Activated naive CD4-positive, alpha-beta T cell treated with anti-CD3 and anti-CD28 coated beads, Interleukin-2, amount 50 U/mL, for 72 hours (primary cell): ENCODE measurements at places on chromosomes 12 and 14.
A peak's percentile ranks its signal among the peaks of the same experiment; 100 is the strongest.

- DNase-seq: no peak
Observed at GRCh38 chr14:68762953-68763764, 29.7 kb downstream of the ZFP36L1 start.

- DNase-seq: no peak
Observed at GRCh38 chr14:34857689-34858449, 17.3 kb downstream of the BAZ1A start.

- DNase-seq: no peak
Observed at GRCh38 chr14:23376482-23377197, at the start of gene CMTM5. TSS of gene CMTM5 (plus strand) at chr14:23377046. CDS start at chr14:23377252, 206 bp downstream.

DNA sequence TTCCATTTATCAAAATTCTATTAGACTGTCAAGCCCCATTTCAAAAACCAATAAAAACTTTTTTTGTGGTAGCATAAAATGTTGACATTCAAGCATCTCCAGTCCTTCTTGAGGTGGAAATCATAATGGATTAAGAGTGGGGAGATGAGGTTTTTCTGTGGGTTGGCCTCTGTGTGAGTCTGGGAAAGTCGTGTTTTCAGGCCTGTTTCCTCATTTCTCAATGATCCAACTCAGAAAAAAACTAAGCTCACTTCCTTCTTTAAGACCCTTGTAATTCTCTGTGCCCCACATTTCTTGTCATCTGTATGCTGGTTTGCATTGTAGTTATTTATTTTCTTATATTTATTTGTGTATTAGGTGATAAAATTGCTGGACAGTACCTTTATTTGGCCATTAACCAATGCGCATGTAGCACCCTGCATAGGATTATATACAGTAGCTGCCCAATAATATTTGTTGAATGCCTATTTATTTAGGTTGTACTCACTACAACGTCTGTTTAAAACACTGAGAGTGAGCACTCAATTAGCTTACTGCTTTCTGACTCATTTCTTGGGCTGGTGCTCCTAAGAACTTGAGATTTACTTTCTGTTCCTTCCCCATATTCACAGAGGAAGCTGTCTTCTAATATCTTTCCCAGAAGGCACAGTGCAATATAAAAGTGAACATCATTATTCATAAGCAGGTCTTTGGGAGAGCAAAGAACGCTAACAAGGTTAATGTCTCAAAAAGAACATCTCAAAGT is 121.9 kb downstream of the DNAI7 start:
- no peak for DNase-seq

- DNase-seq: no peak
Observed at GRCh38 chr12:53806721-53807120, 54.9 kb upstream of the CISTR start.

DNA sequence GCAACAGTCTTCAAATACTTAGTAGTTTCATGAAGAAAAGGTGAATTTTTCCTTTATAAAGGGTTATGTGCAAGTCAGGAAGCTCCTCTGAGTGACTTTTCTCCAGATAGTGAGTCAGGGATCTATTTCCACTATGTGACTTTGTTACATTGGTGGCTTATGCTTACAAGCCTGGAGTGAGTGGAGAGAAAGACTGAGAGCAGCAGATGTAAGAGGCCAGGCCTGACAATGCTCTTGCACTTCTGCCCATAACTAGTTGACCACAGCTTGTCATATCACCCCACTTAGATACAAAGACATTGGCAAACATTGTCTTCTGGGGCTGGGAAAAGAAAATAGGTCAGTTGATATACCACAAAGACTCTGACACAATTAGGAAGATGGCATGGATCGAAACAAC is 236.5 kb downstream of the PDZRN4 start:
- no peak for DNase-seq

DNA sequence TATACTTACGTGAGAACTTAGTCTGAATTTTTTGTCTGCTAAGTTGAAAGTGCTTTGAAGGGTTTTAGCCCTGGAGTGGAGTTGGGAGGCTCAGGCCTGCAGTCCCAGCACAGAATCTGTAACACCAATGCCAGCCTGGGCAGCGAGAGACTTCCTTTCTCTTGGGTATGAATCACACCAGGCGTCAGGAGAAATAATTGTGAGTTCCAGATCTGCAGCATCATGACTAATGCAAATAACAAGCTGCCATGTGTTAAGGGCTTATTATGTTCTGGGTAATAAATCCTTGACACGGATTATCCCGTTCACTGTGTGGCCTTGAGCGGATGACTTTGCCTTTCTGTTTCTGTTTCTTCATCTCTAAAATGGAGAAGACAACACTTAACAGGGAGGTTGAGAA is 70.6 kb downstream of the B4GALNT3 start:
- DNase-seq: no peak

- no peak for DNase-seq
Observed at GRCh38 chr12:79998554-79998953, 63.7 kb upstream of the PPP1R12A start.

GRCh38 chr14:97262336-97262735 is 465.2 kb downstream of the VRK1 start:
- DNase-seq: no peak

DNA sequence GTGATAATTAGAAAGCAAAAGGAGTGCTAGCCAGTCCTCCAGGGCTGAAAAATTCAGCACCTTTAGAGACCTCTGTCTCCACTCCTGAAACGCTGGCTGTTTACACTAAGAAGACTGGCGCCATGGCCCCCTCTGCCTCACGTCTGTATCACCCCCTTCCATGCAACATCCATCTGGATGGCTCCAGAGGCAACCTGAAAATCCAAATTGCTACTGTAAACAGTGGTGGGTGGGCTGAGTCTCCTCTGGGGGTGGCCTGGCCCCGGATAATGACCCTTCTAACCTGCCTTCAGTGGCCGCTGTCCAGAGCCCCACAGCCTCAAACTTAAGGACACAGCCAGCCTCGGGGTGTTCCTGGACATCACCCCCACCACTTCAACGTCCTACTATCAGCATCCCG is 1.4 kb downstream of the PRKD1 start:
- DNase-seq: no peak

GRCh38 chr14:23569443-23570151 is 2.0 kb upstream of the AP1G2 start:
- DNase-seq: no peak

DNA sequence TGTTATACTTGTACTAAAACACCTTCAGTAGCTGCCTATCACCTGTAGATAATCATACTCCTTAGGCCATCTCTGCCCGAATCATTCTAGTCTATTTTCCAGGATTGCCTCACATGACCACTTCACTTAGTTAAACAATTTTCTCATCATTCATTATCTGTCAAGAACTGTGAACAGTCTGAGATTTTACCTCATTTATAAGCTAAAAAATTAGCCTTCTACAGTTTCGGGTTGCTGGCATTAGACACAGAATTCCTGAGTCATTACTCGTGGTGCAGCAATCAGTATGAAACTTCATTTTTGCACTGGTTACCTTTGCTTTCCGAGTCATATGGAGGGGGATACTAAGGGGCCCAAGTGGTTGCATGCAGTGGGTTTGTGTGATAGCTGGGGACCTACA is 57.6 kb upstream of the OTOGL start:
- DNase-seq: no peak

GRCh38 chr12:28268608-28269229 is 78.5 kb downstream of the CCDC91 start:
- DNase-seq: no peak

DNA sequence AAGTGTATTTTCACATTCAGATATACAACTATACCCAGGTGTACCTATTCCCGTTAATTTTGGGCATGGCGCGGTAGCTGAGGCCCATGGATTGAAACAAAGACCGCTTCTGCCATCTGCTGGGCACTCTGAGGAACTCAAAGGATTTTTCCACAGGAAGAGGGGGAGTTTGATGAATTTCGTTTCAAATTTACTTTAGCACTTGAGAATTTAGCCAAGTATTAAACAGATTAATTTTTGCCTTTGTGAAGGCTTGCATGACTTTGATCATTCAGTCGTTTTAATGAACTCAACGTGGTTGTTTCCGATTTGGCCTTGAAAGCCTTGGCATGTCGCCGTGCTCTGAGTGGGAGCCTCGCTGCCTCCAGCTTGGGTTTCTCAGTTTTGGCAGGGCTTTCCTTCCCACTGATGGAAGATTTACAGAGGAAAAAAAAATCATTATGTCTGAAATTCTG is 153.2 kb upstream of the DDHD1 start:
- DNase-seq: no peak

DNA sequence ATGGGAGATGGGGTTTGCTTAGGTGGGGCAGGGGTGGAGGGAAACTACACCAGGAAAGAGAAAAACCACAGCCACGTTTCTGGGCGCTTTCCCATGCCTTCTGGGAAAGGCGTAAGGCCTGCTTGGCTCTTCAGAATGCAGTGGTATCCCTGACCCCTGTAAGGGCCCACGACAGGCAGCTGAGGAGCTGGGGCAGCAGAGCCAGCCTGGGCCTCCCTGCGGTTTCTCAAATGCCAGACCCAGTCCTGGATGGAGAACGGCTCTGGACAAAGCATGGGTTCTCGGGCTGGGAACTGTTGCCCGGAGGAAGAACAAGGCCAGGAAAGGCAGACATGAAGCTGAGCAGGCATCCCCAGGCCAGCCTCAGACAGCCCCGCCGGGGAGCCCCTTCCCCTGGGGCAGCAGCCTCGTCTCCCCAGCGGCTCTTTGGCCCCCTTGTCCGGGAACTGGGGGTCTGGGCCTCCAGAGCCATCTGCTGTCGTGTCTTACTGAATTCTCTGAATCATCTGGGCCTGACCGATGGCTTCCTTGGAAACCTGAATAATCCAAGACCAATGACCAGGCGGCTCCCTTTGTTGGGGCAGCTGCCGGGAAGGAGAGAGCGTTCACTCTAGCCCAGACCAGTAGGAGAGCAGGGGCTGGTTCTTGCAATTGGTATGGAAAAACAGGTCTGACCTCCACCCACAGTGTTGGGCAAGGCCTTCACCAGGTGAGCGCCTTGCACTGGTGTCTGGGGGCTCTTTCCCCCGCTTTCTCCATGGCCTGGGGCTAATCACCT is 64.0 kb upstream of the RIN3 start:
- DNase-seq: no peak

DNA sequence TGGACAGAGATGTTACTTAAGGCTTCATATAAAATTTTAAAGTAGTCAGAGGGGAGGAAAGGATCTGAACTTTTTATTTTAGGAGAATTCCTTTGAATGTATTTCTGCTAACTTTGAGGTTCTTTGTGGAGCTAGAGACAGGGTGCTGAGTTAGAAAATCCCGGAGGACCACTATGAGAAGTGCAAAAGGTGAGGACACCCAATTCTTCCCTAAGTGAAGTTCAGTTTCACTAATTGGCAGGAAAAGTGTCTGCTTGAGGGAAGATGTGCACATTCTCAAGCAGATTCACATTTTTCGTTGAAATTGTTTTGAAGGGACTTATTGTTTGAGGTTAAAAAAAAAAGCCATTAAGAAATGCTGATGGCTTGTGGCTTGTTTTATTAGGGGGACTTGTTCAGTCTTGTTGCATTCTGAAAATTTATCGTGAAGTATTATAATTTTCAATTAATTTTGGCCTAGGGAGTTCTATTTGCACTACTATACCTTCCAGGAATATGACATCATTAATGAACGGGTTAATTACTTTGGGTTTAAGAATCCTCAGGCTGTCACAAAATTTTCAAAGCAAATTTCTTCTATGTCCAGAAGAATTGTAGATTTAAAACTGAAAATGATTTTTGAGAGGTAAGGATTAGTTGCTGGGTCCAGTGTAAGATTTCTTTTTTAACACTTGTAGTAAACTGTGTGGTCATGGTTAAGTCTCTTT is 1.8 kb downstream of the PCNX1 start:
- no peak for DNase-seq

DNA sequence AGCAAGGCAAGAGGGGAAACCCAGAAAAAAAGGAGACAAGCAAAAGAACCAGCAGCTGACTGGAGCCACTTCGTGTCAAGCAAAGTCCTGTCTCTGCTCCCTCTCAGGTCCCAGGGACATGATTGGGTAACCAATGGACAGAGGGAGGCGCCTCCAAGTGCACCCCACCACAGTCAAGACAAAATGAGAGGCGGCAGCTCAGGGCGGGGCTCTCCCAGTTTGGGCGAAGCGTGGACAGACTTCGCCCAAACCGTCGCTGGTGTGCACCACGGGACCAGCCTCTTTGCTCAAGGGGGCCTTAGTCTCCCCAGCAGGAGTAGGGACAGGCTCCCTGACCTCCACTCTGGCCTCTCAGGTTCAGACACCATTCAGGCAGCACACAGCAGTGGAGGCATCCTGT is 1.5 kb upstream of the BEGAIN start:
- no peak for DNase-seq

GRCh38 chr12:25052196-25052913 is 103.5 kb upstream of the BCAT1 start:
- peak; percentile 64 for DNase-seq

DNA sequence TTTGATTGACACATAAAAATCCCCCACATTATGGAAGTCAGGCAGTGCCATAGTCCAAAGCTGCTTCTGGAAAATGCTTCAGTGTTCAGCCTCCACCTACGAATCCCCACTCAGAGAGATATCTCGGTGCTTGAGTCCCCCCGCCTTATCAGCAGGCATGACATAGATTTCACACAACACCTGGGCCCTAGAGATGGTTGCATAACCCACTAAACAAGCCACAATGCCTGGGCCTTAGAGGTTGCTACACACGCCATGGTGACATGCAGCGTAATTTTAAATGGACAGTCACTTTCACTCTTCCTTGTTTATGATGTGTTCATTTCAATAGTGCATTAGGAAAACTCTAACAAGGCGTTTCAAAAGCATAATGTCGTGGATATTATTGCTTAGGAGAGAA is 38.0 kb downstream of the CCDC60 start:
- no peak for DNase-seq

GRCh38 chr14:101972126-101972866 is 7.9 kb downstream of the DYNC1H1 start:
- DNase-seq: no peak

DNA sequence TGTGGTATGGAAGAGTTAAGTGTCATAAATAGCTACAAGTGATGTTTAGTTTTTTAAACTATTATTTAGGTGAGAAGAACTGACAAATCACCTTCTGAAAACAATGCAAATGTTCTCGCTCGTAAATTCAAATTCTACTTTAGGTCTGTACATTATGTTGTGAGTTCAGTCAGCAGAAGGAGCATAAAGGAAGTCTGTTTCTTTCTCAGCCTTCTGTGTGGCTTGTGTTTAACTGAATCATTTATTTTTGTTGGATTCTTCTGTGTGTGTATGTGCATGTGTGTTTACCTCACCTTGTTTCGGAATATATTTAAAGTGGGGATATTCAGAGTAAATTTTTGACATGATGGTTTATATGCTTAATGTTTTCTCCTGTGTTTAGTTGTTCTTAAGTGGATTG is 285.9 kb downstream of the TMTC2 start:
- no peak for DNase-seq

- no peak for DNase-seq
Observed at GRCh38 chr12:51890511-51891171, 2.7 kb downstream of the ANKRD33 start.

GRCh38 chr14:75088566-75089373 is 19.3 kb downstream of the ZC2HC1C start:
- peak; percentile 55 for DNase-seq
